PC-9 (cell line): ENCODE measurements at places on chromosomes 2 and 18.

DNA sequence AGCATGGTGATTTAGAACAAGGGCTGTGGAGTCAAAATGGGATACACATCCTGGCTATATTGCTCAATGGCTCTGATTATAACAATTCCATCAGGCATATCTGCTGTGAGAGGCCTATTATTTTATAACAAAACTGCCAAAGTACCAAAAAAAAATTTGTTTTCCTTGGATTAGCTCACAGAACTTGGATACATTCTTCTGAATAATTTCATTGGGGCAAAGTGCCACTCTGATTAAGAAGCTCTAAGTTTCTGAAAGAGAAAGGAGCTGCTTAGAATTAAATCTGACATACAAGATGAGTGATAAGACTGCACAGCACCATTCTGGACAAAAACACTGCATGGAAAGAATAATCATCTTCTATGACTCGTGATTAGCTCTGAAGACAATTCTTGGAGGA lies 85.7 kb downstream of the SMC6 start:
- no peak for DNase-seq

GRCh38 chr2:189498205-189498604 lies 56.9 kb downstream of the WDR75 start:
- DNase-seq, result no peak

DNA sequence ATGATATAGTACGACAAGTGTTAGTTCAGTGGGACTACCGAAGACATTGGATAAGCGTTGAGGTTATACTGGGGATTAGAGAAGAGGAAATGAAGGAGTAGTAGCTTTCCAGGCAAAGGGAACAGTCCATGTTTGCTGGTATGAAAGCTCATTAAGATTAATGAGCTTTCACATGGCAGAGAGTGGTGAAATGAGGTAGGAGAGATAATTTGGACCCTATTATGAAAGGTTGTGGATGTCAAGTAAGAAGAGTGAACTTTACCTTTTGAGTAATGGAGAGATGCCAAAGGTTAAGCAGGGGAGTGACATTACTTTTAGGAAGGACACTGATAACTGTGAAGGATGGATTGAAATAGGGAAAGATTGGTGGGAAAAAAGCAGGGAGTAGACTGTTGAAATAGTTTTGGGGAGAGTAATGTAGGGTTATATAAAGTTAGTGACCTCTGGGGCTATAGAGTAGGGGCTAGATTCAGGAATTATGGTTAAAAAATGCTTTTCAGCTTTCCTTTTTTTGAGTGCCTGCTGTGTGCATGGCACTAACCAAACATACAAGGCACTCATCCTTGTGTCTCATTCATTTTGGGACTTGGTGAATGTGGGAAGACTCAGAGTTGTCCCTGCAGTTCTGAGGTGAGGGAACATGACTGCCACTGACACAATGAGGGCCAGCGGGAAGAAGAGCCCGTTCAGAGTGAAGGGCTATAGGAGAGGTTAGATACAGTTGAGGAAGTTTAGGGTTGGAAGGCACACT lies 87.2 kb upstream of the STON1 start:
- no peak for DNase-seq

GRCh38 chr2:63424329-63425078 lies 163.8 kb downstream of the WDPCP start:
- no peak for DNase-seq

- DNase-seq, result peak; percentile 78
These were observed 5.0 kb downstream of the SFTPB start for GRCh38 chr2:85662899-85663593.

- no peak for DNase-seq
These were observed 165.7 kb upstream of the GLI2 start for GRCh38 chr2:120570001-120570400.

DNA sequence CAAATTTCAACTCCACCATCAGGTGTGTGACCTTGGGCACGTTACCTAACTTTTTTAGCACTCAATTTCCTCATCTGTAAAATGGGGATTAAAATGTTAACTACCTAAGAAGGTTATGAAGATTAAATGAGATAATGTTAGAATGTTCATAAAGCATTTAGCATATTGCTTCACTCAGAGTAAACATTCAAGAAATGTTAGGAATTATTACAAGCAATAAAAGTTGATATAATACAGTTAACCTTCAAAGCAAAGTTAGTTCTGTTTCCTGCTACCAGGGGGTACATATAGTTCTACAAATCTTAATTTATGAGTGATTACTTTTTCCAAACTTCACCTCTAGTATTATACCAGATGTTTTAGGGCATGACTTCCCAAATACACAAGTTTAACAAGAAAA lies 254.2 kb downstream of the PDE11A start:
- no peak for DNase-seq
